ENCODE measurements at places on chromosomes 7 and 10.

GRCh38 chr10:71938211-71938610 lies 26.0 kb upstream of the CHST3 start:
- no peak for DNase-seq

- peak; percentile 97 for DNase-seq
These were observed 95.0 kb upstream of the AGBL3 start for GRCh38 chr7:134891262-134891695.

- no peak for DNase-seq
These were observed 1.7 kb downstream of the TUBGCP2 start for GRCh38 chr10:133306941-133307379.

GRCh38 chr10:29757551-29758297 lies 123.0 kb upstream of the SVIL start:
- DNase-seq, result no peak

DNA sequence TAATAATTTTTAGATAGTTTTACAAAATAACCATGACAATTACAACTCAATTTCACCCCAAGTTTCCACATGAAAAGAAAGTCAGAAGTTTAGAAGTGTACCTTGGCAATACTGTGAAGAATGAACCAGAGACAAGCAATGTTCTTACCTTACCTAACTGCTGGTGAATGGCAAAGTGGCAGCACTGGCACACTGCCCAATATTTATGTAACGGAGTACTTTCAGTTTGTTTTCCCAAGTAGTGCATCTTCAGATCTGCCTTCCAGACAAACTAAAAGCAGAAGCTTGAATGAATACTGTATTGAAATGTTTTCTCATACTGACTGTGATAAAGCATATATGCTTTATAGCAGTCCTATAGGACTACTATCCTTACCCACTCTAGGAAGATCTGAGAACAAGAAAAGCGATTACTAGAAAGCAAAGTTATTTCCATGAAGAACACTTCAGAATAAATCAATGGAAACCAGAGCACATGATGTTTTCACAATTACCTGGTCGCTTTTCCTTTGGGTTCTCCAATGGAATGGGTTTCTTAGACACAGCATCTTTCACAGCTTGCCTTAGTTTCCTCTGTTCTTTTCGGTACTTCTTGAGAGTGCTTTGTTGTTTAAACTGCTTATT lies 1.5 kb downstream of the NOC3L start:
- DNase-seq, result no peak

DNA sequence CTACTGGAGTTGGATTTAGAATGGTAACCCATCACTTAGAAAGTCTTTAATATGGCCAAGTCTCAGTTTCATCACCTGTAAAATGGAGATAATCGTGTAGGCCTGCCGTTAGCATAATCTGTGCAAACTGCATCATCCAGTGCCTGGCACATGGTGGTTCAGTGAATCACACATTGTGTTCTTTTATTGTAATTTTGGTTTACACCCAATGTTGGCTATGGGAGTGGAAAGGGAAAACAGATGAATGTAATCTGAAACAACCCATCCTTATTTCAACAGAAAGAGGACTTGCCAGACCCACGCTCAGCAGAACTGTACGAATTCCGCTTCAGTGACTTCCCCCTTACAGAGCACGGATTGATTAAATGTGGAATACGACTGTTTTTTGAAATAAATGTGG lies 27.5 kb downstream of the PDE6C start:
- no peak for DNase-seq

DNA sequence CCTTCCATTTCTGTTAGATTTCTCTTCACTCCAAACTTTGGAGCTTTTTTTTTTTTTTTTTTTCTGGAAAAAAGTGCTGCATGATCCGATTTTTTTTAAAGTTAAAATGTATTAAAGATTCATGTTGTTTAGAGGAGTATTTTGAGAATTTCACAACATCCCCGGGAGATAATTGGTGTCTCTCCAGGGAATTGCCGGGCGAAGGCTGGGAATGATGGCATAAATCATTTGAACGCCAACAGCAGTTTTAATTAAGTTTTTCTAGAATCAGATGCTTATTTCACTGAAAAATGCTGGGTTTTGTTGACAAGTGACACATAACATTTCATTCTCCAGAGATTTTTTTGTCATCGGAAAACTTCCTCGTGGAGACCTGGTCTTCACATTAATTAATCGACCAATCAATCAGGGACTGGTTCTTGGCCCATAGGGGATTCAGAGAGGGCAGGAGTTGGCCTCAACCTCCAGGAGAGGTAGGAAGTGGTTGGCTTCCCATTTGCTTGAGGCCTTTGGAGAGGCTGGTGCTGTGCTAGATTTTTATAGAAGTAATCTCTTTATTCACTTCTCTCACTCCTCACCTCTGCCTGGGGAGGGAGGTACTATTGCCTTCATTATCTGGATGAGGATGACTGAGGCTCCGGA lies 439.4 kb downstream of the TYW1 start:
- no peak for DNase-seq

DNA sequence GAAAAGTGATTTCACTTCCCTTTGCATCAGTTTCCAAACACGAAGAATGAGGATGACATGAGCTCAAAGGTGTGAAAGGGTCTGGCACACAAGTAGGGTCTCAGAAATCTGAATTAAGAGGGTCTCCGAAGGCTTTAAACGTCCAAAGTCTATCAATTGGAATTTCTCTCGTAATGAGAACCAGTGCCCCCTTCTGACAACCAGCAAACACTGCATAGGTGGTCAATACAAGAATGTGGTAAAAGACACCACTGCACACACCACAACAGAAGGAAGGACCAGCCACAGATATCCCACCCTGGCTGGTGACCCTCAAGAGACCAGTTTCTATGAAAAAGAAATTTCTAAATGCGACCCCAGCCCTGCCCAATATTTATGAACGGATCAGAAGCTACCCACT lies 78.1 kb downstream of the CALN1 start:
- DNase-seq, result no peak

DNA sequence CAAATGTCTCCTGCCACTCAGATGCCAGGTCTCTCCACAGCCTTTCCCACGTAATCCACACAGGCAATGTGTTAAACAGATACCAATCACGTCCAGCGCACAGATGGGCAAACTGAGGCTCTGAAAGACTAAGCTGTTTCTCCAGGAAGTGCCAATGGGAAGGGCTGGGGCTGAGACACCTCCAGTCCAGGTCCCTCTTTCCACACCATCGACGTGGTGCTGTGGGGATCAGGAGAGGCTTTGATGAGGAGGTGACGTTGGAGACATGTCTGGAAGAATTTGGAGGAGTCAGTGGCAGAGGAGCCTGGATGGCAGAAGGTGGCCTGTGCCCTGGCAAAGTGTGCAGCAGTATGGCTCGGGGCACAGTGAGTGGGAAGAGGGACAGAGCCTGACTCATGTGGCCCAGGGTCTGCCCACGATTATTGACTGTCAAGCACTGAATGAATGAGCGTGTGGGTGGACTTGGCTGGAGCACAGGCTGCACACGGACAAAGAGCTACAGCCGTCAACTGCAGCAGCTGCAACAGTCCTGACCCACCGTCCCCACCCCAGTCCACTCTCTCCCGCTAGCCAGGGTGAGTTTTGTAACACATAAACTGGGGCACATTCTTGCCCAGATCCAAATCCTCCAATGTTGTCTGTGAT lies 40.8 kb upstream of the HSPA12A start:
- no peak for DNase-seq

DNA sequence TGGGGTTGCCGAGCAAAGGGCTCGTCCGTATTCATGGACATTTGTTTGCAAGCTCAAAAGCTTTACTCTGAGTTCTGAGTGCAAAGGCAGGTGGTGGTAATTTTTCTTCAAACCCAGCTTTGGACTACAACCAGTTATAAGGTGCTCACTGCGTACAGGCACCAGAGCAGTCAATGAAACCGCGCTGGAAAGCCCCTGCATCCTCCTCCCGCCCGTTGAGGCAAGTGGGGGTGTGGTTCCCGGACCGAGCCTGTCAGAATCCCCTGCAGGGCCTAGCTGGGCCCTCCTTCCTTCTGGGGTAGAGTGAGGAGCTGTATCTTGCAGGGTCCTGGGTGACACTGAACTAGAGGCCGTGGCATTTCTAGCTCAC lies 22.3 kb downstream of the AMZ1 start:
- DNase-seq, result no peak

DNA sequence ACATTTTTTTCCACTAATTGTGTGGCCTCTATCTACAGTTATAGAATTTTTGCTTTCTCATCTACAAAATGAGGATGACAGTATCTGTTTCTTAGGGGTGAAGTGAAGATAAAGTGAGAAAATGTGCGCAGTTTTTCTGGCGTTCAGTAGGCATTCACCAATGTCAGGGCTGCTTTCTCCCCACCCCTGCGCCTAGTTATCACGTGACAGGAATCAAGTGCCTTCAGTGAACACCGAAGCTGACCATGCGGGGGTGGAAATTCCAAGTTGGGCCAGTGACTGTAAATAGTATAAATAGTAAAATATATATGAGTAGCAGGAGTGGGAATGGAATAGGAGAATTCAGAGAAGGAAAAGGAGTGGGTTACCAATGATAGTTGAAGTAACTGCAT lies 77.4 kb downstream of the TAF3 start:
- DNase-seq, result no peak

DNA sequence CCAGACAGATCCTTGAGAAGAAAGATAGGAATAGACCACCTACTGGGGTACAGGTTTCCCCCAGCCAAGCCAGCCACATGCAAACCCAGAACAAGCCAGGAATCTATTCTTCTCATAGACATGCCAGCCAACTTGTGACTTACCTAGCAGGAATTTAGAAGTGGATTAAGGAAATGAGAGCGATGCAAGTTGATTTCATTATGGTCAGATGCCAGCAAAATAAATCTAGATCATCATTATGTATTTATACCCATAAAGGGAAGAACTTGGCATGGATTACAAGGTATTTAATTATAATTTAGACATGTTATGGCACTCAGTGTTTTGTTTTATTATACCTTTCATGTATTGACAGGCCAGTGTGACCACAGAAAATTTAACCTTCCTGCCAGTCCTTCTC lies 32.8 kb downstream of the SLC35G1 start:
- DNase-seq, result no peak

DNA sequence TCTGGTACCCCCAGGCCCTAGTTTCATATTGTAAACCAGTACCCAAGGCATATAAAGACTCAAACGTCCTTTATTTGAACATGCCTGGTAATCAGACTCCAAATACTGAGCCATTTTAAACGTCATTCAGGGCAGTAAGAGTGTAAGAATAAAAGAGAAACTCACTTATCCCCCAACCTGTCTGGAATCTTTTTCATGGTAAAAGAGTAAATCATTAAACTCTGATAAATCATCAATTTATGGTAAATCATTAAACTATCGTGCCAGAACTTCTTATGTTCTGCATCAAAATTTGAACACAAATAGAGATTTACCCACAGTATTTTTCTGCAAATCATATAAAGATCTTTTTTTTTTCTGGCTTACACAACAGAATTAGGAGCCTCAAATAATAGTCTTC lies 734.3 kb upstream of the POT1 start:
- DNase-seq, result no peak

DNA sequence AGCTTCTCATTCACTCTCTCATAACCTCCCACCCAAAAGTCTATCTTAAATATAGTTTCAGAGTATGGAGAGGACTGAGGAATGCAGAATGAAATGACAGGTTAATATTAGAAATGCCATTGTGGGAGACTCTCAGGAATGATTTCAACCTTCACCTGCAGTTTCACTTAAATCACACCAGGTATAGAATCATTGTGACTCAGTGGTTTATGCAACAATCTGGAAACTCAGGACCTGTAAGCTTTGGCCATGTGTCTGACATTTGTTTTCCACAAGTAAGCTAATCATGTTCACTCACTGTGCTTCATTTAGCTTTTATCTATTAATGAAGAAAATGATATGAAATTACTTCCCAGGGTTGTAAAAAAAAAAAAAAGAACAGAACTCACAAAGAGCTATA lies 8.7 kb upstream of the PTPN12 start:
- DNase-seq, result no peak

GRCh38 chr7:22853674-22854157 lies 31.1 kb upstream of the TOMM7 start:
- no peak for DNase-seq

DNA sequence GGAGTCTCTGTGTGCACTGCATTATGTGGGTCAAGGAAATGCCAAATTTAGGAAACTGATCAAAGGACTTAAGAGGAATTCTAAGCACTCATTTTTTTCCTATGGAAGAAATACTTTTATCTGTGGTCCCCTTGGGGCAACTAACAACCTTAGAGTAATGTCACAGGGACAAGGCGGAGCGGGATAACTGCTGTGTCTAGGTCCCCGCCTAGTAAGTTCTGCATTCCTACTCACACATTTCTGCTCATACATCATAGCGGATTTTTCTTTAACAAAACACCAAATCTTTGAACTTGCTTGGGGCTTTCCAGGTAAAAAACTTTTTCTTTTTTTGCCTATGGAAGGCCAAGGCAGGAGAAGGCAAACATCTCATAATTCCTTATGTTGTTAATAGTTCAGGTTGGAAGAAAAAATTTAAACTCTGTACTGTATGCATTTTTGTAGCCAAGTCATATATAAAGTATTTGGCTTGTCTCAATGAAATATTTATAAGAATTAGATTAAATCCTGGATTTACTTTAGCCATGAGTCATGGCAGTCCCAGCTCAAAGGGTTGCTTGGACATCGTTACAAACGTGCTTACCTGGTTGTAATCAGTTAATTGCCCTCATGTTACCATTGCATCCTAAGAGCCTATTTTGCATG lies 285.0 kb downstream of the PHTF2 start:
- DNase-seq, result no peak

DNA sequence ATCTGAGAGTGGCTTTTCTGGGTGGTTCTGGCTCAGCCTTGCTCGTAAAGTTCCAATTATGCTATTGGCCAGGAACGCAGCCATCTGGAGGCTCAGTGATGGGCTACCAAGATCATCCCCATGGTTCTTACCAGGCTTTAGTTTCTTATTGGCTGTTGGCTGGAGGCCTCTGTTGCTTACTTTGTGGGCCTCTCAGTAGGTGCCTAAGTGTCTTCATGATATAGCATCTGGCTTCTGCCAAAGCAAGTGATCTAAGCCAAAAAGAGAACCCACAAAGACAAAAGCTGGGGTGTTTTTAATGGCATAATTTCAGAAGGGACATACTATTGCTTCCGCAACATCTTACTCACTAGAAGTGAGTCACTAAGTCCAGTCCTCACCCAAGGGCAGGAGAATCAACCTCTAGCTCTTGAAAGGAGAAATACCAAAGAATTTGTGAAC lies 132.0 kb upstream of the MDFIC start:
- peak; percentile 55 for DNase-seq

DNA sequence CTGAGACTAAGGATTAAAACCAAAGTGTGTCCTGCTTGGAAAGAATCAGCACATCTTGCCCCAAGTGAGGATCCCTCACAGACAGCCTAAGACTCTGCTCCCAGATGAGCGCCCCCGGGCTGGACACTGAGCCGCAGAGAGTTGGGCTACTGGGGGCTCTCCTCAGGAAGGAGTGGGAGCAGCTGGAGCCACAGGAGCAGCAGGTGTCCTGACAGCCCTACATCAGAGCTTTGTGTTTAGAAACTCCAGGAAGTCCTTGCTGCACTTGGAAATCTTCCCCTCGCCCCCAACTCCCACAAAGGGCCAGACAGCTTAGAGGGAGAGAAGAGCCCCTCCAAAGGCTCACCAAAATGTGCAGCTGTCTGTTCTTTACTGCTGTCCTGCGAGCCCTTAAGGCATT lies 172.2 kb downstream of the HERPUD2 start:
- DNase-seq, result no peak

GRCh38 chr7:16084370-16084769 lies 337.0 kb downstream of the CRPPA start:
- DNase-seq, result no peak

GRCh38 chr7:33504266-33504665 lies 374.9 kb downstream of the BBS9 start:
- DNase-seq, result no peak
